Activated CD4-positive, alpha-beta T cell treated with anti-CD3 and anti-CD28 coated beads, Interleukin-2, Interleukin-6, amounts not matched to agents 100 ng/mL and 50 ng/mL, durations not matched to agents 16 hours and 8 hours (primary cell): ENCODE measurements at places on chromosomes 4 and X.

- peak; percentile 100 for DNase-seq
Observed at GRCh38 chrX:1391707-1392375, at the start of gene SLC25A6. Gene SLC25A6 (minus strand): TSS chrX:1392113. CDS start chrX:1392009, 104 bp downstream.

DNA sequence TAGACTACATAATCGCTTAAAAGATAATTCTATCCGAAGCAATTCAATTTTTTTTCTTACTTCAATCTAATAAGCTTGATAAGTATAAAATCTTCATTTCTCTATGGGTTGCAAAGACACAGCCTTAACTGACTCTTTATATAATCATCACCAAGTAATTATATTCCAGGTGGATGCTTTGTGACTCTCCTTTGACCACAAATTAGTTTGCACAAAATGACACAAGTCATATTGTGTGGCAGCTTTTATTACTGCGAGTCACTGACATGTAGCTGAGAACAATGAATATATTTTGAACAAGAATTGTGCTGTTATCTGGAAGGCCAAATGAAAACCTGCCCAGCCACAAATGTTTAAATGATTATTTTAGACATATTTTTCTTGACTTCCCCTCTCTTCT, 1727.8 kb downstream of the ARAP2 start:
- no peak for DNase-seq

DNA sequence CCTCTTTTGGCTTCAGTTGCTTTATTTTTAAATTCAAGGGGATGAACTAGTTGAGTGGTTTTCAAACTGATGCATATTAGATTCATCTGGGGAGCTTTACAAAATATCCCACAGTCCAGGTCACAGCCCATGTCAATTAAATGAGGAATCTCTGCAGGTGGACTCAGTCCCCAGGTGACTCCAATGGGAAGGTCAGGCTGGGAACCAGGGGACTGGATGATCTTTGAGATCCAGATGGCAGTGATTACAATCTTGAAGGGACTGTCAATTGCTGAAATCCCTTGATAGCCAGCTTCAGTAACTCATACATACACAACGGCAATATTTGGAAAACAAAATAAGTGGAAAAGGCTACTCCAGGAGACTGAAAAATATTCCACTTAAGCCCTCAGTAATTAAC, 7.0 kb downstream of the ADH1B start:
- no peak for DNase-seq

- peak; percentile 34 for DNase-seq
Observed at GRCh38 chrX:153469811-153470410, 465 bp downstream of the HAUS7 start.

DNA sequence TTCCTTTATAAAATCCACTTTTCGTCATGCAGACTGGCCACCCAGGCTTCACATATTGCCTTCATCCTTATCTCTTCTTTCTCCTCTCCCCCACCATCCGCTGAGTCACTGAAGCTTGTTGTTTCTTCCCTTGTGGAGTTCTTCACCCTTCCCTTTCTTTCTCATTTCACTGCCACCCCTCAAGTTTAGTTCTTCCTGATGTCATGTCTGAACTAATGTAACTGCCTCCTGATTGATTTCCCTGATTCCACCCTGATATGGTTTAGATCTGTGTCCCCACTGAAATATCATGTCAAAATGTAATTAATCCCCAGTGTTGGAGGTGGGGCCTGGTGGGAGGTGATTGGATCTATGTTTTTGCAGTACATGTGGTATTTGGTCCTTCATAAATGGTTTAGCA, 151.4 kb downstream of the CPEB2 start:
- DNase-seq: no peak

DNA sequence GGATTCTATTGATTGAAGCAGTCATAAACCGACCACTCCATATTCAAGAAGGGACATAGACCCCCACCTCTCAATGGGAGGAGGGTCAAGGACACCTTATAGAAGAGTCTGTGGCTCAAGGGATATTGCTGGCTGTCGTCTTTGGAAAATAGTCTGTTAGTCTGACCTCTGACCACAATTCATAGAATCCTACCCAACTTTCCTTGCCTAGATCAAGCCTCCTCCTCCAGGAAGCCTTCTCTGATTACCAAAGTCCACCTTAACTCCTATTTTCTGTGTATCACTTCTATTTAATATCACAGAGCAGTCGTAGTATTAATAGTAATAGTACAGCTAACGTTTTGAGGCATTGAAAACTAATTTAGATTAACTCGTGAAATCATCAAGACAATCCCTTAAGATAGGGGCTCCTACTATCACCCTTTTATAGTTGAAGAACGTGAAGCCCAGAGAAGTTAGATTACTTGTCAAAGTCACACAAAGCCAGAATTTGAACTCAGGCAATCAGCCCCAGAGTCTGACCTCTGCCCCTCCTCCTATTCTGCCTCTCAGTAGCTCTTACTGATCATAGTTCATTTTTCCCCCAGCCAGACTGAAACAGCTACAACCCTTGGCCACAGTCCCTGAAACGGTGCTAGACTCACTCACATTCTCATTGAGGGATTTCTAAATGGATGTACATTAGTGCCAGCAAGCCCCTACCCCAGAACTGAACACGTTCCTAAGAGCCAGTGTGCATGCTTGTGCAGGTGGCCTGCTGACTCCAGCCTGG, 636.6 kb downstream of the MID1IP1 start:
- DNase-seq: no peak

GRCh38 chrX:77771601-77772000, 14.4 kb downstream of the ATRX start:
- DNase-seq: no peak

DNA sequence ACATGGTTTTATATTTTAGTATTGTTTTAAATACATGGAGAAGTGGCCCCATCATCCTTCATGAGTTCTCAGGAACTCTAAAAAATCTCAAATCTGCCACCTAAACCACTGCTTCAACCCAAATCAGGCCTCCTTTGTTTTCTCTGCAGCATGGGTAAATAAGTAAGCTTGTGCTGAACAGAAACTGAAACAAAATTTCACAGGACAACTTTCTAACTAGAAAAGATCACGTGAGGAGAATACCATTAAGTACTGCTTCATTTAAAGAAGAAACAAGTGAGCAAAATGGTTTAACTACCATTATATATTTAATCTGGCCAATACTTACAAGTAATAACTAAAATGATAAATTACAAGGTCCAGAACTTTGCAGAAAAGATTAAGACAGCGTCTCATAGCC, 2.5 kb downstream of the ARAP2 start:
- DNase-seq: peak; percentile 70

- no peak for DNase-seq
Observed at GRCh38 chrX:133881893-133882292, 103.5 kb downstream of the GPC3 start.

DNA sequence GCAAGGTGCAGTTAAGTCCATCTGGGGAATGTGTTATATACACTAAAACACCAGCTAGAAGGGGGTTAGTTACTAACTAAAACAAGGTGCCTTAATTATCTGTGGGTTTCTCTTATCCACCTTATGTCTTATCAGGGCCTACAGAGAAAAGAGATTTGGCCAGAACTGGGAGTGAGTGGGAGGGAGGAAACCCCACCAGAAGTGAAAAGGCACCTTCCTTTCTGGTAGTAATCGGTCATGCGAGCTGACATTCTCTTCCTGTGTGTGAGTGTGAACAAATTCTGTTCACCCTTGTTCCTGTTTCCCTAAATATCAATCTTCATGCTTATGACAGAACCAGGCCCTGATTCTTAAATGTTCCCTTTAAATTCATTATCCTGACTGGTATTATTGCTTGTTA, 43.5 kb downstream of the SRPX2 start:
- DNase-seq: no peak

DNA sequence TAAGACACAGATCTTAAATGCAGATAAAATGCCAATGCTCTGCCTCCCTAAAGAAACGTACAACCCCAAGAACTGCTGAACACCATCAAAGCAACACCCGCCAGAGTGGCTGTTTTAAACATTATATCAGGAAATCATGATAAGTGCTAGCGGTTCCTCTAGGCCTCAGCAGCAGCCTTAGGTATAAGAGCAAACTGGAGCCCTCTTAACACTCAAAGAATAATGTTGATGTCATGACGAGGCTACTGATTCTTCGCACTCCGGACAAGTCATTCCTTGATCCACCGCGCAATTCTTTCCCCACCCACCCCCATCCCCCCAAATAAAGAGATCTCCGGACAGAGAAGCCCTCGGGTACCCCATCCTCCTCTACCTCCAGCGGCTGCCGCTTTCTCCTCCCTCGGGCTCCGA, 507 bp downstream of the LIN54 start:
- DNase-seq: peak; percentile 26

DNA sequence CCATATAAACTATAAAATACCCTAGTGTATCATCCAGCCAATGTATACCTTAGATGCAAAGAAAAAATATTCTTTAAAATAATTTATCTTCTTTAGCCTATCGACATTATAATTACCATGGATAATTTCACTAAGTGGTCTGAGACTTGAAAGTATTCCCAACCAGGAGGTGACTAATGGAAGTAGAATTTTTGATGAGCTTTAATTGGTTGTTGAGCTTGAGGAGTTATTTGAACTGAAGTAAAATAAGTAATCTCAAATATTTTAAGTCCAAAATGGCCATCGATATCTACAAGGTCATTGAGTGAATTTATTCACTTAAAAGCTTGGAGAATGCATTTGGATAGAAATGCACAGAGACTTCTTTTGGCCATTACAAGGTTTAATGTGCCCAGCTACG, 436.2 kb downstream of the TLL1 start:
- no peak for DNase-seq

DNA sequence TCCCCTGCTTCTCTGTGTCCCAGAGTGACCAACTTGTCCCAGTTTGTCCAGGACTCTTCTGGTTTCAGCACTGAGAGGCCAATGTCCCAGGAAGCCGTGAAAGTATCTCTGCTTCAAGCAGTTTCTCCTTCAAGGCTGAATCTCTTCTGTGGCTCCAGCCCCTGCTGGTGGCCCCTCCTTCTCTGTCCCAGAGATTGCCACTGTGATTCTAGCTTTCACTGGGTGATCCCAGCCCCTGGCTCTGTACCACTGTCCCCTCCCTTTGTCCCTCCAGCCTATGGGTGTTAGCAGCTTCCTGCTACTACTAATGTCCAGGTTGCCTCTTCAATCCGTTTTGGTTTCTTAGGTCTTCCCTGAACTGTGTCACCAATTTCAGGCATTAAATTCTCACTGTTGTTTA, 70.5 kb downstream of the SOX3 start:
- no peak for DNase-seq

DNA sequence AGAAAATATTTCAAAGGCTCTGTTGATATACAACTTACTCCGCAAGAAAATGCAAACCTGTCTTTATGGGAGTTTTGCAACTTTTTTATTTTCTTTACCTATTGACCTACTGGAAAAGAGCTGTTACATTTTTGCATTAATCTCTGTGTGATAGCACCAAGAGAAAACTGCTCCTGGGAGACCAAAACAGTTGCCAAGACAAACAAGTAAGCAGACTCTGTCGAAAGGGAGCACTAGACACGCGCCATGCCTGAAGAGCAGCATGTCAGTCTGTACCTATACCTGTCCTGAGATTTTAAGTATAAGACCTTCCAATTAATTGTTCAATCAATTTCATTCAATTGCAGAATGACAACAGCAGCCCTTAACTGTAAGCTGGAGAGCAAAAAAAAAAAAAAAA, 56.0 kb upstream of the TECRL start:
- DNase-seq: no peak

- DNase-seq: no peak
Observed at GRCh38 chr4:174387721-174388120, 104.0 kb downstream of the CEP44 start.

GRCh38 chr4:89101256-89102161, 9.8 kb upstream of the TIGD2 start:
- peak; percentile 37 for DNase-seq

GRCh38 chrX:29487214-29487613, 728.1 kb upstream of the MAGEB2 start:
- DNase-seq: no peak

DNA sequence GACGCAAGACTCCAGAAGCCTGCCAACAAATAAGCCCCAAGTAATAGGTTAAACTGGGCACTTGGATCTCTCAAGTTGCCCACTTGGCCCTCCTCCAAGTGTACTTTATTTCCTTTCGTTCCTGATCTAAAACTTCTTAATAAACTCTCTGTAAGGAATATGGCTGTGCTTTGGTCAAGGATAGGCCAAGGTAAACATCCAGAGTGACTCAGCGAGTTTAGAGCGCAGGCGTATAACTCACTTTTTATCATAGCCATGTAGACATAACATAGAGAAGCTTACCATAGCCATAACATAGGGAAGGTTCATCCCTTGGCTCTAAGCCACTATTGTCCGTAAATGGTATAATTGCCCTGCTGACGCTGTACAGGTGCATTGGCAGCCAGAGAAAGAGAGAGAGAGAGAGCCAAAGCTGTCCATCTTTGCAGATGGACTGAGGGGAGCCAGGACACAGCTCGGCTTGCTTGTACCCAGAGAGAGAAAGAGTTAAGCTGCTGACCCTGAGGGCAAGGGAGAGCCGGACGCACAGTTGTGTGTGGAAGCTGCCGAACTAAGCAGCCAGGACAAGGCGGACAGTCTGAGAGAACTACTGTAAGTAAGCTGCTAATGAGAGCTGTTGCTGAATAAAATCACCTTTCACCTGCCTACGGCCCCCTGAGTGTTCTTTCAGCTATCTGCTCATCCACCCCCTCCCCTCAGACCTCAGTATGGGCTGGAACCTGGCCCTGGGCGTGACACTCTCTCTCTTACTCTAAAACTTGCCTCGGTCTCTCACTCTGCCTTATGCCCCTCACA, 1.8 kb downstream of the TLR1 start:
- no peak for DNase-seq

- no peak for DNase-seq
Observed at GRCh38 chrX:51047950-51048349, 137.4 kb downstream of the BMP15 start.

GRCh38 chr4:144646523-144647094, 653 bp downstream of the HHIP start:
- DNase-seq: peak; percentile 8

DNA sequence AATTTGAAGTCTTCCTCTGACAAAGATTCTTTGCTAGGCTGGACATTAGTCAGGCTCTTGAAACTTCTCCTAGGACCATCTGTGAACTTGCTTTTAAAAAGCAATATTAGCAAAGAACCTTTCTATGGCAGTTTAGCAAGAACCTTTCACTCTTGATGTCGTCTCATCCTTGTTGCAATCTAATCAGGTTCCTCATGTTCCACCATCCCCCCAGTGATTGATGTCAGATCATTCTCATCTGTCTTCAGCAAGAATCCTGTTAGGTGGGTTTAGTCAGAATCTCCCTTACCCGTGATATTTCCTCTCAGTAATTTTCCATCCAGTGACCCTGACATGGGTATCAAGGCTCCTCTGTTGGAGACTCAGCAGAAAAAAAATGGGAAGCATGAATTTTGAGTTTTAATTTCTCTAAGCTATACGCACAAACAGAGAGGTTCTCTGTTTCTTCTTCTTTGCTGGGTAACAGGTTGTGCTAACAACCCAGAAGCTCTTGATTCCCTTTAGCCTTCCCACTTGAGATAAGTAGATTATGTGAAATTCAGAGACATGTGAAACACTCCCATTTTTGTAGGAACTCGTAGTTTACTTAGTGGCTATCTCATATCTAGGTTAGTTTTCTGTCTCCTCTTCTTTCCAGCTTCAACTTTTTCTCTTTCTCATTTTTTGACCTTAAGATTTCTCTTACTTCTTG, 507.4 kb downstream of the C4orf33 start:
- DNase-seq: no peak
